ENCODE measurements at places on chromosomes 4 and X. TPM values are rescaled to one million over a fixed set of nuclear protein-coding genes. Genes with fewer than 3 reads are reported as not detected.

Gene F8A2
- not detected for total RNA-seq

Gene RBMXL3
- not detected for total RNA-seq

Gene AMOT
- 8.1 TPM for total RNA-seq

Gene TCEAL5
- total RNA-seq, result not detected

Gene NUDT10
- total RNA-seq, result 4.2 TPM

Data from mesangial cell (primary cell).